ENCODE measurements at places on chromosomes 11 and 22.

- DNase-seq: no peak
Measured at GRCh38 chr11:102007567-102008437, 39.4 kb upstream of the CFAP300 start.

DNA sequence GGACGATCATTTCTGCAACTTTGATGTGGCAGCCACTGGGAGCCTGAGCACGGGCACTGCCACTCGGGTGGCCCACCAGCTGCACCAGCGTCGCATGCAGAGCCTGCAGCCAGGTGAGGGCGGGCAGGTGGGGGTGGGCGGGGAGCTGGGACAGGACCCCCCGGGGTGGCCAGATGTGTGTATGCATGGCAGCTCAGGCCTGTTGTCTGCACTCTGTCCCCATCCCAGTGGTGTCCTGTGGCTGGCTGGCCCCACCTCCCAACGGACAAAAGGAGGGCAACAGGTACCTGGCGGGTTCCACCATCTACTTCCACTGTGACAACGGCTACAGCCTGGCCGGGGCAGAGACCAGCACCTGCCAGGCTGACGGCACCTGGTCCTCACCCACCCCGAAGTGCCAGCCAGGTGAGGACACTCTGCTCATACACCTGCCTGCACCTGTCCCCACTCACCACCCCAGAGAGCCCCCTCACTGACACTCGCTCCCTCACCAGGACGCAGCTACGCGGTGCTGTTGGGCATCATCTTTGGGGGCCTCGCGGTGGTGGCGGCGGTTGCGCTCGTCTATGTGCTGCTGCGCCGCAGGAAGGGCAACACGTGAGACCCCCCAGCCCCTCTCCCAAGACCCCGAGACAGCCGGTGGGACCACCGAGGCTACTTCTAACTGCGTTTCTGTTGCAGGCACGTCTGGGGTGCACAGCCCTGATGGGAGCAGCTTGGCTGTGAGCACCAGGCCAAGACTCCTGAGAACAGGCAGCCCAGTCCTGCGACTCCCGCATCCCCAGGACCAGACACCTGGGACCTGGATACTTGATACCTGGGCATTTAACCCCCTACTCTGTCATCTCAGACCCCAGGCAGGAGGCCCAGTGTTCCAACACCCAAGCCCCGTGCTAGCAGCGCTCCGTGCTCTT, 6.7 kb downstream of the SUSD2 start:
- DNase-seq: no peak

GRCh38 chr11:91124363-91124762, 901.5 kb upstream of the CHORDC1 start:
- DNase-seq: no peak

DNA sequence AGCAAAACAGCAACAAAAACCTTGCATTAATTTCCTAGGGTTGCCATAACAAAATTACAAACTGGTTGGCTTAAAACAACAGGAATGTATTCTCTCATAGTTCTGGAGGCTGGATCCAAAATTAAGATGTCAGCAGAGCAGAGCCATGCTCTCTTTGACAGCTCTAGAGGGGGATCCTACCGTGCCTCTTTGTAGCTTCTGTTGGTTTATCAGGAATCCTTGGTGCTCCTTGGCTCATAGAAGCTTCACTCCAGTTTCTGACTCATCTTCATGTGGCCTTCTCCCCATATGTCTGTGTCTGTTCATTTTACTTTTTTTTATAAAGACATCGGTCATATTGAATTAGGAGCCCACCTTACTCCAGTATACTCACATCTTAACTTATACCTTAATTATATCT, 90.5 kb upstream of the POU2AF2 start:
- no peak for DNase-seq

- DNase-seq: no peak
Measured at GRCh38 chr22:28002181-28002700, 83.2 kb upstream of the PITPNB start.

GRCh38 chr11:82859750-82860149, 40.5 kb downstream of the PRCP start:
- DNase-seq: no peak

GRCh38 chr22:33382436-33382835, 324.3 kb upstream of the SYN3 start:
- DNase-seq: no peak

GRCh38 chr11:127137771-127138280, 137.3 kb upstream of the KIRREL3 start:
- DNase-seq: no peak

GRCh38 chr11:29449281-29450074, 567.4 kb downstream of the KCNA4 start:
- no peak for DNase-seq

GRCh38 chr22:26494506-26494905, 10.8 kb downstream of the SRRD start:
- no peak for DNase-seq

DNA sequence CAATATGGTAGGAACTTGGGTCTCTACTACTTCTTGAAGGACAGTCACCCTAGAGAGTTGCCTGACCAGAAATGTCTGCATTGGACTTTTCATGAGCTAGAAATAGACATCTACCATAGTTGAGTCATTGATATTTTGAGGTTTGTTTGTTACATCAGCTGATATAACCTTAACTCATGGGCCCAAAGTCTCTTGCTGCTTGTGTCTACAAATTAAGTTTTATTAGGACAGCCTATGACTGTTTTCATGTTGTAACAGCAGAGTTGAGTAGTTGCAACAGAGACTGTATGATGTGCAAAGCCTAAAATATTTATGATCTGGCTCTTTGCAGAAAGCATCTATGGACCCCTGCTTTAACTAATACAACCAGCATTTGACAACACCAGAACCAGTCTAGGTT, 155.3 kb downstream of the MIAT start:
- DNase-seq: no peak

DNA sequence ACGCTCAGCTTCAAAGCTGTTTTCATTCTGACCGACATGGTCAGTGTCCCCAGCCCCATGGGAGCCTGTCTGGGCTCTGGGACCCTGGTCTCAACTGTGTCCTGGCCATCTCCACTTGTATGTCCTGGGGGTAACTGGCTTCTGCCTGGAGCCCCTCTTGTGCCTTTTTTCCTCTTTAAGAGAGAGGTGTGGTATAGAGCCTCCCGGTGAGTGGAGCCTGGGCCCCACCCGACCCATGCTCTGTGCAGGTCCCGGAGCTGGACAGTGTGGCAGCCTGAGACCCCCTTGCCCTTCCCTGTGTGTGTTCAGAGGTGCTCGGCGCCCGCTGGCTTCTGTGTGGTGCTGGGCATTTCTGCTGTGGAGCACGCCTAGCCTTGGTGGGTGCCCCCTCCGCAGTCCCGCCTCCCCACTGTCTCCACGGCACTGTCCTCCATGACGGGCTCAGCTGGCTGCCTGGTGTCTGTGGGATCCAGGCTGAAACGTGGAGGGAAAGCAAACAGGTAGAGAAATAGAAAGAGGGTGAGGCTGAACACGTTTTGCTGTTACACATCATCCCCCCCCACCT, 74.9 kb downstream of the PARVB start:
- DNase-seq: no peak

DNA sequence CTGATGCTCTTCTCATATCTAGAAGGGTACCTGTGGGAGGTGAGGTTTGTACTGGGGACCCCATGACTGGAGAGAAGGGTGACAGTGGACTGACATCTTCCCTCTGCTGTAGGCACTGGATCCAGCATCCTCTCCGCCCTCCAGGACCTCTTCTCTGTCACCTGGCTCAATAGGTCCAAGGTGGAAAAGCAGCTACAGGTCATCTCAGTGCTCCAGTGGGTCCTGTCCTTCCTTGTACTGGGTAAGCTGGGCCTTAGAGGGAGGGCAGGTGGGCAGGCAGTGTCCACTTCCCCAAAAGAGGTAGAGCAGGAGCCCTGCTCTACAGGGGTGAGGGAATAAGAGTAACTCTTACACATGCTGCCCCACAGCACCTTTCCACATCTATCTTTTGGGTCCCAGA, 15.9 kb downstream of the DGAT2 start:
- DNase-seq: no peak
